ENCODE measurements at places on chromosomes 5 and 9.
A peak's percentile ranks its signal among the peaks of the same experiment; 100 is the strongest.

DNA sequence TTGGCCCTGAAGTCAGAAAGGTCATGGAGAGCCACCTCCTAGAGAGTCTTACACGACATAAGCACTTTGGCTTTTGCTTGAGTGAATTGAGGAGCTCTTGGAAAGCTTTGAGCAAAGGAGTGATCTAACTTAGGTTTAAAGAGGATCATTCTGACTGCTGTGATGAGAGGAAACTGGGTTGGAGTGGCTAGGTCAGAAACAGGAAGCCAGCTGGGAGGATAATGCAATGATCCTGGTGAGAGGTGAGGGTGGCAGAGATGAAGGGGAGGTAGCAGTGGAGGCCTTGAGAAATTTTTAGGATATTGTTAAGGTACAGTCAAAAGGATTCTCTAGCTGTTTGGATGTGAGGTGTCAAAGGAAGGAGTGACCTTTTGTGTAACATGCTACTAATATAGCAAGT, 32.2 kb upstream of the ROPN1L start:
- DNase-seq: no peak

- DNase-seq: no peak
Measured at GRCh38 chr9:113477661-113478060, 14.1 kb downstream of the RGS3 start.

DNA sequence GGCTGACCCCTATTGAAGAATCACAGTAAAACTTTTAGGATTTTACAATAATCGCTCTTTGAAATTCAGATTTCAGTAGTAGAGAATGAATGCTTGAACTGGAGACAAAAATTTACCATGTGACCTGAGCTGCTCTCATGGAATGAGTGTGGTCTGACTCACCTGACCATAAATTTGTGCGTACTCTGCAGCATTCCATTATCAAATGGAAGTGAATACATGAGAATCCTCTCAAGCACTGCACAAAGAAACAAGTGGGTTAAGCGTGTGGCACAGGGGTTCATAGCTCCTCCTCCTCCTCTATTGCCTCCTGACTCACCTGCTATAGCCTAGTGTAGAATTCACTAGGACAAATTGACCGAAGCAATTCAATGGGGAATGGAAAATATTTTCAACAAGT, 269.8 kb upstream of the CDH9 start:
- no peak for DNase-seq

GRCh38 chr5:149724130-149724840, 5.8 kb upstream of the PPARGC1B start:
- DNase-seq: no peak

- DNase-seq: no peak
Measured at GRCh38 chr5:102811972-102812371, 56.9 kb downstream of the PAM start.

DNA sequence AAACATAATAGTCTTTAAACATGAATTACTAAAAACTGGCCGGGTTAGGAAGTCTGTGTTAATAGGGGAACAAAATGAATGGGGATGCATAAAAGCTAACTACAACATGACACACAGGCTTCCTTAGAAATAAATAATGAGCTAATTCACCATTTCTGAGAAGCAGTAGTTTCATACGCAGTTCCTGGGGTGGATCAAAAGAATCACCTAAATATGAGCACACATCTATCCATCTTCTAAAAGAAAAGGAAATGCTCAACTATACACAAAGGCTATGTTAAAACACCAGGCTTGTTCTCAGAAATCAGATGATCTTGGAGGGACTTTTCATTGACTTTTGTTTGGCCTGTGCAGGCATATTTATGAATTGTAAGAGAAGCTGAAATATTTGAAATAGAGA, 373.0 kb downstream of the ARRDC3 start:
- DNase-seq: no peak

DNA sequence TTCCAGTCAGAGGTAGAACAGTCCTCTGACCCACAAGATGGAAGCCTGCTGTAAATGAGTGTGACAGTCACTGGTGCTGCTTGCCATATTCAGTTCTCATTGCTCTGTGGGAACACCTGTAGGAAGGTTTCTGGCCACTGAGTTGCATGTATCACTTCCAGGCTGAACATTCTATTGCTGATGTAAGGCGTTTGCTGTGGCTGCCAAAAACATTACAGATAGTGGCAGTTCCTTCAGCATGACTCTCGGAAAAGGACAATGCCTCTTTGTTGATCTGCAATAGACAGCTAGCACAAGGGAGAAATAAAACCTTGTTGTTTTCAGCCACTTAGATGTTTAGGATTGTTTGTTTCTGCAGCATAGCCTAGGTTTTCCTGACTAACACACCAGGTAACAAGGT, 217.2 kb downstream of the AGTPBP1 start:
- DNase-seq: no peak

GRCh38 chr5:95172659-95173058, 112.2 kb downstream of the MCTP1 start:
- DNase-seq: no peak

GRCh38 chr5:109692852-109693251, 3.1 kb downstream of the MAN2A1 start:
- no peak for DNase-seq

DNA sequence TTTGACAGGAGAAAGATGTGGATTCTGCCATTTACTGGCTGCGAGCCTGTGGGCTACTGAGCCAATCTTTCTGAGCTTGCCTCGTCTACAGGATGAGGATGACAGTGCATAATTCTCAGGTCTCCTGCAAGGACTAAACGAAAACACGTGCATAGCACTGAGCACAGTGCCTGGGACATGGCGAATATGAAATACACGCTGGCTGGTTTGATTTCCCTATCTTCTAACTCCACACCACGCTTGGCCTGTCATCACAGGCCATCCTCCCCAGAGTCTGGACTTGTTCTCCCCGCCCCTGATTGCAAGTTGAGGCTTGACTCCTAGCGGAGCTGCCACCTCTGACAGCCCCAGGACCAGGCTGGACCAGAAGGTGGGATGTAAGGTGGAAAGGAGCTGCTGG, 37.9 kb downstream of the ARPC5L start:
- no peak for DNase-seq

DNA sequence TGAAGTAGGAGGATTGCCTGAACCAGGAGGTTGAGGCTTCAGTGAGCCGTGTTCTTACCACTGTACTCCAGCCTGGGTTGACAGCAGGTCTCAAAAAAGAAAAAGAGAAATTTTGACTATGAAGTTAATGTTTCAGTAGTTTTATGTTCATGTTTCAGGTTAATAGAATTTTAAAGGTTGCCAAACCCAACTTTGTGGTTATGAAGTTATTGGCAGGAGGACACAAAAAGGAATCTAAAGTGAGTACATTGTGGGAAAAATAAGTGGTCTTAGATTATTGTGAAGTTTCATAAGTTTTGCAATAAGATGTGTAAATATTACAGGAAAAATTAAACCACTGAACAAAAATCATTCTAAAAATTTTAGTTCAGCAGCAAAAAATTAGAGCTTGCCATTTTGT, 78.6 kb downstream of the GOLM1 start:
- no peak for DNase-seq

DNA sequence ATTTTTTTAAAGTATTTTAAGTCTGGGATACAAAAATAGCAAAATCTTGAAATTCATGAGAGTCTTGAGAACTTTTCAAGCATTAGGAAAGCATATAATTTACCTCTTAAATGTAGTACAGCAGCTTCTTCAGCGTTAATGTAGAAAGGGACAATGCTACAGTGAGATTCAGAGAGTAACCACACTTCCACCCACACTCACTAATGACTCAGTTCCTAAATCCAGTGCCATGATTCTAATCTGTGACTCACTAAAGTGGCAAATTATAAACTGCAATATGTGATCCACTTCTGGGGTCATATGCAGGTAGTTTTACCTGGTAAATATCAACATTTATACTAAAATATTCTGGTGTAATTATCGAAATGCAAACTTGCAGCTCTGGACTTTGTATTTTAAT, 434.5 kb upstream of the TUSC1 start:
- no peak for DNase-seq

GRCh38 chr9:132241840-132242620, 80.2 kb downstream of the NTNG2 start:
- peak; percentile 79 for DNase-seq

DNA sequence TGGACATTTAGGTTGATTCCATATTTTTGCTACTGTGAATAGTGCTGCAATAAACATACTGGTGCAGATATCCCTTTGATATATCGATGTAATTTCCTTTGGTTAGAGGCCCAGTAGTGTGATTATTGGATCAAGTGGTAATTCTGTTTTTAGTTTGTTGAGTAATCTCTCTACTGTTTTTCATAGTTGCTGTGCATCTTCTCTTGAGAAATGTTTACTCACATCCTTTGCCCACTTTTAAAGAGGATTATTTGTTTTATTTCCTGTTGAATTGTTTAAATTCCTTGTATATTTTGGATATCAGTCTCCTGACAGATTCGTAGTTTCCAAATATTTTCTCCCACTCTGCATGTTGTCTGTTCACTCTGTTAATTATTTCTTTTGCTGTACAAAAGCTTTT, 352.6 kb upstream of the TARS1 start:
- no peak for DNase-seq

GRCh38 chr9:137493364-137494103, 34.4 kb upstream of the NSMF start:
- DNase-seq: no peak

DNA sequence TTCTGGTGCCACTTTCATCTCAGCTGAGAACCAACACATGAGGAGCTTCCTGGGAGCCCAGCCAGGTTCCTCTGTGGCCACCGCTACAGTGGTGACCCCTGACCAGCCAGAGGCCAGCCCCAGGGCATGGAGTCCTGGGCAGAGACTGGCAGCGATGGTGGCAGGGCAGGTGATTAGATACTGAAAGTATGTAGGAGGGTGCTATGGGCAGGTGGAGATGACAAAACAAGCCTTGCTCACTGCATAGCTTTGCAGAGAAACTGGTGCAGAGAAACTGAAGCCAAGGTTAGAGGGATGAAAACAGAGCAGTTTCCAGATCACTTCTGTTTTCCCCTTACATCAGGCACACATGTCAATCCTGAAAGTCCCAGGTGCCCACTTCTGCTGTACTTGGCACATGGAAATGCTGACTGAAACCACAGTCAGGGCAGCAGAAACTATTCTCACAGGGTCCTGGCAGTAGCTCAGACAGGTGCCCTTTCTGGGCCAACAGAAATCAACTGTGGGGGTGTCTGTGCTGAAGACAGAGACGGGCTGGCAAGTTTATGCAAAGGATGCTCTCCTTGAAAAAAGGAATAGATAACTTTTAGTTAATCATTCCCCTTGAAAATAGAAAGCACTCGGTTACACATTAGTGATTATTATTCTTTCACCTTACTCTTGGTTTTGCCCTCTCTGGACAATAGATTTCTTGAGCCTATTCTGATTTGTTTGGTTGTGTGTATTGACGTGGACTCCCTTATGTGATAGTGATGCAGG, 90.3 kb downstream of the ANKRD55 start:
- DNase-seq: no peak

DNA sequence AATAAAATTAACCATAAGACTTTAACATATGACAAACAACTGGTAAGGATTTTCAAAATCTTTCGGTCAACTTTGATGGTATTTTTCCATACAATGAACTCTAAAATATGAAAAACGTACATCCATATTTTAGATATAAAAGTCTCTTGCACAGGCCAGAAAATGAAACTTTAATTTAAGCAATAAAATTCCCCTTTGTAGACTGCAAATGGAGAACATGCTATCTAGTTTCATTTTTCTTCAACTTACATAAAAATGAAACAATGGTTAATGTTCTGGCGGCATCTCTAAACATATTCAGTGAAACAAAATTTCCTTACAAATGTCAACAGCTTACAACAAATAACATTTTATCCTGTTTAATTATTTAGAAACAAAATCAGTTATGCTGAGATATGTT, 84.0 kb downstream of the USP20 start:
- no peak for DNase-seq

DNA sequence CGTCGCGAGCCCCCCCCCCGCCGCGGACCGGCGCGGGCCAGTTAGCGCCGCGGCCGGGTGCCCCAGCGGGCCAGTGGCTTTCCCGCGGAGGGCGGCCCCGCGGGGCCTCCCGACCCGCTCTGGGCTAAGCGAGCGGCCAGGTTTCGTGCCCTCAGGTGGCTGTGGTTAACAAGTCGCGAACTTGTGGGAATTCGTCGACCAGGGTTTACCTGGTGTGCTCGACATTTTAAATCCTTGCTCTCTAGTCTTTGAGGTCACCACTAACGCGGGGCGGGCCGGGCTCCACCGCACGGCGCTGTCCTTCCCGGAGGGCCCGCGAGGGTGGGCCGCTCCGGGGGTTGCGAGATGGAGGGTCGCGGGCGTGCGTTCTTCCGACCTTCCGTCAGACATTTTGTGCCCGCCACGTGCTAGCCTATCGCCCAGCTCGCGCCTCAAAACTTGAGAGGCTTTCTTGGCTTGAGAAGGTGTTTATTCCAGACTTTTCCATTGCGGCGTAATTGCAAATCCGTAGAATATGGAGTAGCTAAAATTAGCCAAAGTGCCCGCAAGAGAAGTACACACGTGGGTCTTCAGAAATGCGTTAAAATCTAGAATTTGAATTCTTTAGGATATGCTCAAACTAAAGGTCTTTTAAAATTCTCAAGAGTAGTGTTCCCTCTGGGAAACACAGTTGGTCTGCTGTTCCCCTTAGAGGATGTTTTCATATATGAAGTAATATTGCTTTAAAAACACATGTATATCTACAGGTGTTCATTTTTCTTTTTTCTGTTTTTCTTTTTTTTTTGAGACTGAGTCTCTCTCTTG, 2.1 kb downstream of the ANP32B start:
- peak; percentile 68 for DNase-seq

DNA sequence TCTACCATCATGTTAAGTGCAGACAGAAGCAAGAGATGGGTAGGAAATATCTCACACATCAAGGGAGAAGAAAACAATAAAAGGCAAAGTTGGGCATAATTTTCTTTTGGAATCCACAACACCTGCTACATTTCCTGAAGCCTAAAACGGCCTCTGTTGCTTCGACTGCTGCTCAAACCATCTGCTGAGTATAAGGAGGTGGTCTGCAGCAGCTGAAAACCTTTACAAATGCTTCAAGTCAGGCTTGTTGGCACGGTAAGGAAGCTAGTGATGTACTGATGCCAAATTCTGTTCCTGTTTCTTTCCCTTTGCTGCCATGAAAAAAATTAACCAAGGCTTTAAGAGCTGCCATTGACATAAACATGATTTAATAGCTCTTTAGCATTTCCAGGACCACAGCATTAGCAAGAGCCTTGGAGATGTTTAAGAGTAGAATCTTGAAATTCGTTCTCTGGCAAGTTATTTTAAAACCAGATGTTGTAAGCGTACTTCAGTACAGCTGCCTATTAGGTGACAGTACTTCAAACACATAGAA, 75.6 kb downstream of the DMRTA1 start:
- no peak for DNase-seq

- DNase-seq: peak; percentile 88
Measured at GRCh38 chr5:93578813-93579691, 2.0 kb downstream of the NR2F1-AS1 start.

GRCh38 chr9:111412280-111412679, 71.9 kb downstream of the ECPAS start:
- no peak for DNase-seq

- DNase-seq: peak; percentile 83
Measured at GRCh38 chr9:134411440-134412297, 85.4 kb downstream of the RXRA start.

- DNase-seq: no peak
Measured at GRCh38 chr9:72598639-72599038, 77.2 kb downstream of the TMC1 start.

Measured in right cardiac atrium (tissue), 5 donors.